DMS 273 treated with DMSO at 0.1 percent for 48 hours (cell line): ENCODE measurements at places on chromosomes 7 and 10.

- no peak for DNase-seq
Observed at GRCh38 chr7:139715194-139715815, 62.5 kb downstream of the HIPK2 start.

DNA sequence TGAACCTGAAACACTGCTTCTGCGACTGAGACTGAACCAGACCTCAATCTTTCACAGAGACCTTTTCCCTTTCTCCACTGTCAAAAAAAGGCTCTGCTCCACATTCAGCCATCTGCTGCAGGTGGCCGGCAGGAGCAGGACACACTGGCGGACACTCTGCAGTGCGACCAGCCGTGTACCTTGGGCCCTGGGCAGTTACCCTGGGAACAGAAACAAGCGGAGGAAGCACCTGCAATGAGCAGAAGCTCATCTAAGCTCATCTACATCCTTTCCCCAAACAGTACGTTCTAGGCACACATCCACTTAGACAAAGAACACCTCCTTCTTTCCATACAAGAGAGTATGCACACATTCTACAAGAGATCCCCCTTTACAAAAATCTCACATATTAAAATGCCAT is 22.8 kb downstream of the VOPP1 start:
- DNase-seq = no peak

- no peak for DNase-seq
Observed at GRCh38 chr7:116938678-116939077, 14.6 kb upstream of the ST7 start.

GRCh38 chr10:62068464-62068863 is 167.0 kb downstream of the ARID5B start:
- DNase-seq = no peak

DNA sequence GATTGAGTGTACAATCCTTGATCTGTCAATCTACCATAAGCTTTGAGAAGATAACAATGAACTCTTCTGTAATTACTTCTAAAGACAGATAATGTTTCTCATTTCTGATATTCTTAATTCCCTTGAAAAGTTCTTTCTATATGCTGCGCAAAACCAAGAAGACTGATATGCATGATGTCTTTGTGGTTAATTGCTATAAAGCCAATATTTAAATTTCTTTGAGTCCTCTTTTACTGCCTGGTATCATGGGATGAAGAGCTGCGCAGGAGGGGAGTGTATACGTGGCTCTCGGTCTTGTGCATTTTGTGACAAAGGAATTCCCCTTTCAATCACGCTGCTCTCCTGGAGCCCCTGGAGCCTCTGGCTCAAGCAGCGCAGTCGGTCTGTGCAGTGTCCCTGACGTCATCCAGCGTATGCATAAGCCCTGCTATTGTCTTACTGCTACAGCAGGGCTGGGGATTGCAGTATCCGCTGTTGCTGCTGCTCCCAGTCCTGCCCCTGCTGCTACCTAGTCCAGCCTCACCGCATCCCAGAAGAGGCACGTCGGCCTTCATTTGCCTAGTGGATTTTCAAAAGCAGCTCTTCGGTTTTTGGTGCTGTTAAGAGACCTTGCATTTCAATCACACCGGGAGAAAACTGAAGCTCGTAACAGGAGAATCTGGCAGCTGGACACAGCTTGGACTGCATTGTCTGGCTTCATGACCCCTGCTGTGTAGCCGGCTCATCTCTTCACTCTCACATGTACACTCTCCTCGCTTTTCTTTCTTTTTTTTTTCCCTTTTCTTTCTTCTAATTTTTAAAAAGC is 66.7 kb downstream of the ST7 start:
- DNase-seq = peak; percentile 84

- no peak for DNase-seq
Observed at GRCh38 chr7:150338166-150338829, 3.1 kb downstream of the RARRES2 start.

- DNase-seq = no peak
Observed at GRCh38 chr7:112112822-112113255, 93.4 kb downstream of the DOCK4 start.

DNA sequence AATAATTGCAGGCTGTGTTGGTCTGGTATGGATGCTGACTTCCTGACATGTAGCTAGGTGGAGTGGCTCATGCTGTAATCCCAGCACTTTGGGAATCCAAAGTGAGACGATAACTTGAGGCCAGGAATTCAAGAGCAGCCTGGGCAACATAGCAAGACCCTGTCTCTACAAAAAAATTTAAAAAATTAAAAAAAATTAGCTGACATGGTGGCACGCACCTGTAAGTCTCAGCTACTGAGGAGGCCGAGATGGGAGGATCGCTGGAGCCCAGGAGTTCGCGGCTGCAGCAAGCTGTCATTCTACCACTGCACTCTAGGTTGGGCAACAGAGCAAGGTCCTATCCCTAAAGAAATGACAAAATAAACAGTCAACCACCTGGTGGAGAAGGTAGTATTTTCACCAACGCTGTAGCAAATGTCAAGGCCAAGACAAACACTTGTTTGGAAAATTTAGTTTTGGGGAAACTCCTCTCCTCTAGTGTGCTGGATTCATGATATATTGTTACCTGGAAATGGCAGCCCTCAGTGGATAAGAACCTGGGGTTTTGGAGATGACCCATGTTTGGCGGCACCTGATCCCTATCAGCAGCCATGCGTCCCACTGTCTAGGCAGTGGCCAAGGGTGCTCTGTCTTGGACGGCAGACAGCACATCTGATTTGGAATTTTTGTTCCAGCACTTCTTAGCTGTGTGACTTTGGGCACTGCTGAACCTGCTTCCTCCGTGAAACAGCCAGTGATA is 29.5 kb downstream of the CUX1 start:
- no peak for DNase-seq

- DNase-seq = no peak
Observed at GRCh38 chr10:37784678-37785077, 72.7 kb downstream of the ZNF248 start.

DNA sequence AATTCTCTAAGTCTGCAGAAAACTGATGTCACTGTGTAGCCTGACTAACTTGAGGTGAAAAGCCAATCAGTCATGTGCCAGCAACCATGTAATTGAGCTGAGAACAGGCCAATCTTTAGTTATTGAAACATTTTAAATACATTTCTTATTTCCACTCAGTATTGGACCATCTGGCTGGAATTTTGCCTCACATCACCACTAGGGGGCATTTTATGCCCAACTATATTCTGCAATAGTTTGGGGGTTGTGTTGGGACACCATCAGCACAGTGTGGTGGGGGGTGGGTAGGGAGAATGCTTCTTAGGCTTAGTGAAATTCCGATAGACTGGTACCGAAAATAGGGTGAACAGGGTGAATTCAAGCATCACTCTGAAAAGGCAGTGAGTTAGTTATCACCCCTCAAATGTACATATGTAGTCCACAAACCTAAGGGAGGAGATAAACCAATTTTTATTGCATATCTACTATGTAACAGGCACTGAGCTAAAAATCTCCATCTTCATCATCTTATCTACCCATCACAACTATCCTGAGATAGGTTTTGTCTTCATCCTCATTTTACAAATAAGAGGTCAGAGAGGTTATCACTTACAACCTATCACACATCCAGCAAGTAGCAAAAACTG is 17.8 kb downstream of the NPSR1 start:
- DNase-seq = no peak

- no peak for DNase-seq
Observed at GRCh38 chr10:24311888-24312287, 103.0 kb downstream of the KIAA1217 start.

- DNase-seq = peak; percentile 40
Observed at GRCh38 chr7:6446838-6447580, 745 bp downstream of the DAGLB start.

DNA sequence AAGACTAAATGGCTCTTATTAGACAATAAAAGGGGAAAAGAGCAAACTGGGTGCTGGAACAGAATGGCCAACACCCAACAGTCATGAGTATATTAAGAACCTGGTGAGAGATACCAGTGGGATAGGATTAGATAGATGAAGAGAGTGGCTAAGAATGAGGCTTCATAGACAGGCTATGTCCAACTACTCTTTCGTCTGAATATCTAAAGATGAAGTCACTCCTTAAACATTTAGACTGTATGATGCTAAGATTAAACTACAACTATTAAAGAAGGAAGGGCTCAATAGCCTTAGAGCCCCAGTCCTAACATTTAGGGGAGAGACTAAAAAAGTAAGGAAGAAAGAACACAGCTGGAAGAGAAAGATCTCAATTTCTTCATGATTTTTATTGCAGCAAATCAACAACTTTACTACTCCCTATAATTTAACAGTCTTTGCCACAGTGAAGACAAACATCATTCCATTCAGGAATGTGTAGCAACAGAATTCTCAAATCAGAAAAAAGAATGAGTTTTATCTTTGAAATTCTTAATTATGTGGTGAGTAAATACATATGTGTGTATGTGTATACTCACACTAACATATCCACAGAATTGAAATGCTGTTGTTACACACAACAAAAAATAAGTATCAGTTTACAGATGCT is 45.6 kb downstream of the CACNA2D1 start:
- no peak for DNase-seq

DNA sequence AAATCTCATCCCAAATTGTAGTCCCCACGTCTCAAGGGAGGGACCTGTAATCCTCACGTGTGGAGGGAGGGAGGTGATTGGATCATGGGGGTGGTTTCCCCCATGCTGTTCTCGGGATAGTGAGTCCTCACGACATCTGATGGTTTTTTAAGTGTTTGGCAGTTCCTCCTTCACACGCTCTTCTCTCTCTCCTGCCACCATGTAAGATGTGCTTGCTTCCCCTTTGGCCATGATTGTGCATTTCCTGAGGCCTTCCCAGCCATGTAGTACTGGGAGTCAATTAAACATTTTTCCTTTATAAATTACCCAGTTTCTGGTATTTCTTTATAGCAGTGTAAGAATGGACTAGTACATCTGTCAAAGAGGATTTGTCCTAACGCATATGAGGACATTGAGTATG is 59.5 kb downstream of the RGS10 start:
- no peak for DNase-seq

GRCh38 chr7:143877098-143877497 is 24.9 kb downstream of the TCAF1 start:
- no peak for DNase-seq

GRCh38 chr7:150993511-150993910 is 2.7 kb downstream of the NOS3 start:
- no peak for DNase-seq
